ENCODE measurements at places on chromosomes 1 and 21.

- no peak for DNase-seq
Measured at GRCh38 chr21:37842163-37842919, 73.9 kb downstream of the KCNJ6 start.

- no peak for DNase-seq
Measured at GRCh38 chr1:246800756-246801155, 76.5 kb downstream of the SCCPDH start.

- DNase-seq: no peak
Measured at GRCh38 chr1:85203573-85204171, 2.9 kb upstream of the SYDE2 start.

DNA sequence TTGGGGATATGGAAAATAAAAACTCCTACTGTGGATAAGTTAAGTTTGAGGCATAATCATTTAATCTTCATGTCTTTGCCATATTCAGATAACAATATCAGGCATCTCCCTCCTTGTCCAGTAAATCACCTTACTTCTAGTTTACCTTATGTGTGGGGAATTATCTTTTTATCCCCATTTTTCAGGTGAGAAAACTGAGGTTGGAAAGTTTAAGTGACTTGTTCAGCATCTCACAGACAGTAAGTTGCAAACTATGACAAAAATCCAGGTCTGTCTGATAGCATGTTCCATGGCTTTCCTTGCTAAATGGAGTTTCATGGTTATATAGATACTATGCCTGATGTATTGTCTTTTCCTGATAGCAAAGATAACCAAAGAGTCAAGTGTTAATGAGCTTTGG lies 79.7 kb downstream of the TMEM200B start:
- DNase-seq: no peak

GRCh38 chr1:23793018-23793781 lies 2.3 kb downstream of the LYPLA2 start:
- peak; percentile 55 for DNase-seq

GRCh38 chr1:177847843-177848242 lies 122.0 kb downstream of the SEC16B start:
- DNase-seq: no peak

DNA sequence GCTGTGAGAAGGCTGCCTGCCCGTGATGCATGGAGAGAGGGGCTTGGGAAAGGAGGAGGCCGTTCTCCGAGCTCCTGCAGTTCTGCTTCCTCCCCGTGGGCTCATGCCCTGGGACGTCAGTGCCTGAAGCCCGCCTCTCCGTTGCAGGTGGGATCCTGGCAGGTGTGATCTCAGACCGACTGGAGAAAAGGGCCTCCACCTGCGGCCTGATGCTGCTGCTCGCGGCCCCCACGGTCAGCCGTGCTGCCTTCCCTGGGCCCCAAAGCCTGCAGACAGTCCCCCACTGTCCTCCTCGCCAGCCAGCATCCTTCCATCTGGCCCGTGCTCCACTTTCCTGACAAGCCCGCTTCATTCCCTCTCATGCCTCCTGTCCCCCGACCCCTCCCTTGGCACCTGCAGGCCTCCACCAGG lies 50.9 kb downstream of the SLC37A1 start:
- no peak for DNase-seq

DNA sequence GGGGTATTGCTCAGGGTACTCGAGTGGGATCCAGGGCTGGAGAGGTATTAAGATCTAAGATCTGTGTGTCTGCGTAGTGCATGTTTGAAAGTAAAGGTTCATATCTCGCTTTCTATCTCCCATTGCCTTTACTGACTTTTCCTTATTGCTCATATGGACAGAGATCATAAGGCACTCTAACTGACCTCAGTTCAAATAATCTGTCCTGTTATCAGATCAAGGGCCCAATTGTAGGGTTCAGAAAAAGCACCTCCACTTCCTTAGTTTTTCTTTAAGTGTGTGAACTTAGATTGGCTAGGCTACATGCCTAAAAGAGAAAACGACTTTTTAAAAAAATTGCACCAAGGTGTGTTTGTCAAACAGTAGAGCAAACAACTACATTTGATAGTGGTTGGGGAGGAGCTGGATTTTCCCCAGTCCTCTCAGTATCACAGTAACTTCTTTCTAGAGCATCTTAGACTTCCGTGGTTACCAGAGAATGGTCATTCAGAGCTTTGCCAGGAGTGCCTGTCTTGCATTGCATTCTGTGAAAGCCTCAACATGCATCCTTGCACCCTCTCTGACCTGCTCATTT lies 57.6 kb downstream of the LMO4 start:
- no peak for DNase-seq

GRCh38 chr1:26970810-26971209 lies 10.5 kb upstream of the KDF1 start:
- no peak for DNase-seq

GRCh38 chr1:51330331-51331201 lies at the start of gene TTC39A:
TSS of gene TTC39A (minus strand) at chr1:51330562. CDS start at chr1:51330477, 85 bp downstream.
- DNase-seq: no peak

- DNase-seq: no peak
Measured at GRCh38 chr21:33075128-33075527, 5.2 kb downstream of the OLIG1 start.

- no peak for DNase-seq
Measured at GRCh38 chr1:59556802-59557548, 257.8 kb upstream of the HOOK1 start.

GRCh38 chr1:22778862-22779520 lies 68.4 kb downstream of the EPHB2 start:
- no peak for DNase-seq

Data from CD4-positive, alpha-beta T cell treated with Interleukin-1 beta for 1 hour (primary cell).